Glutamatergic neuron (in vitro differentiated cells): ENCODE measurements at places on chromosomes 12 and 14.
A peak's percentile ranks its signal among the peaks of the same experiment; 100 is the strongest.

DNA sequence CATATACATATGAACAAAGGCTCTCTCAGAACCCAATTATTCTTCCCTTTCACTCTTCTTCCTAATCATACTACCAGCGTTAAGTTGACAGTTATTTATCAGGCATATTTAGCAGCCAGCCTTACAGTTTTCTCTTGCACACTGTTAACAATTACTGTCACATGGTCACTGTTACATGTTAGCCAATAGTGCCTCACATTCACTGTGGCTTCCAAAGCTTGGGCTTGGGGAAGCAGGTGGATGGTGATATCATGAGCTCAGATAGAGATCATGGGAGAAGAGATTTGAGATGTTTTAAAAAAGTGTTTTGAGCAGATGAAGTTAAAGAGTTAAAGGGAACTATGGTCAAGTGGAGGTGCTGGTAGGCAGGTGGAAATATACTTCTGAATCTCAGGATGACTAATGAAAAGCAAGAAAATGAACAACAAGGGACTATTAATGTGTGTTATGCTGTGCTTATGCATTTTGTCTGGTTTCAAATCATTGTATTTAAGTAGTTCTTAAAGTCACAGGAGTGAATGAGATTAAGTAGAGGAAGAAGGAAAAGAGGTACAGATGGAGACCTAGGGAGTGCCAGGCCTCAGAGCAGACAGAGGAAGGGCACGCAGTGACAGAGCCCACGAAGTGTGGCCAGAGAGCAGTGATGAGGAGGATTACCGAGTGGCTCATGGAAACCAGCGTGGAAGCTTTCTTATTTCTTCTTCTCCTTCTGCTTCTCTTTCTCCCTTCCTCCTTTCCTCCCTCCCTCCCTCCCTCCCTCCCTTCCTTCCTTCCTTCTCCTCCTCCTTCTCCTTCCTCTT is 39.6 kb downstream of the BICD1 start:
- no peak overlapping the region for H3K4me3 ChIP-seq
- peaks cover 11% of the 10 kb centered on the region for H3K36me3 ChIP-seq
- H3K27me3 ChIP-seq: peaks cover 6% of the 10 kb centered on the region
- H3K27ac ChIP-seq: no peak overlapping the region

DNA sequence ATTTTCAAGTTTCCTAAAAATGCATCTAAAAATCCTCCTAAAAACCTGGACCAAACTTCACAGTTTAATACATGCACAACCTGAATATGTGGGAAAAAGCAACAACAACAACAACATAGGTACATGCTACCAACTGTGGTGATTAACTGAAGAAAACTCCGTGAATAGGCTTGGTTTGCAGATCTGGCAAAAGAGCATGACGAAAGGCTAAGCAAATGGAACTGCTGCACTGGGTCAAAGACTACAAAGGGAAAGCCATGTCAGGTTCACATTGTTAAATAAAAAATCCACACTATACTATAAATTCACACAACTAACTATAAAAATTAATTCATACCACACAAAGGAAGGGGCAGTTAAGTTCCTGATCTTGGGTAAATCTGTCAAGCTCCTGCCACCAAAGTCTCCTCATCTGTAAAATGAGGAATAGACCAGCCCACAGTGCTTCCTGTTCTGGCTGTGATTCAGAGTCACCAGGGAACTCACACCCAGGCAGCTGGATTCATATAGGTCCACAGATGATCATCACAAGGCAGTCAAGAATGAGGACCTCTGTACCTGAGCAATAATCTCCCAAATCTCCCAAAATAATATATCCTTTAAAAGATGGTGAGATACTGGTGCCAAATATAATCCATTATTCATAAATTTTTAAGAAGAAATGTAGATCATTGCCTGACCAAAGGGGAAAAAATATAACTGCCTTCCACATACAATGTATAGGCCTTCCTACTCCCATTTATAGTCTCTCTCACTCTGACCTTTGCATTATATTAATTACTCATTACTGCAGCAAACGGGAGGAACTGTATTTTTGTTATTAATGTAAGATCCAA is 7.0 kb downstream of the CORO1C start:
- H3K27me3 ChIP-seq: peaks cover 1% of the 10 kb centered on the region
- H3K4me1 ChIP-seq: peaks cover 58% of the 10 kb centered on the region
- no peak overlapping the region for H3K4me3 ChIP-seq
- no peak for DNase-seq

DNA sequence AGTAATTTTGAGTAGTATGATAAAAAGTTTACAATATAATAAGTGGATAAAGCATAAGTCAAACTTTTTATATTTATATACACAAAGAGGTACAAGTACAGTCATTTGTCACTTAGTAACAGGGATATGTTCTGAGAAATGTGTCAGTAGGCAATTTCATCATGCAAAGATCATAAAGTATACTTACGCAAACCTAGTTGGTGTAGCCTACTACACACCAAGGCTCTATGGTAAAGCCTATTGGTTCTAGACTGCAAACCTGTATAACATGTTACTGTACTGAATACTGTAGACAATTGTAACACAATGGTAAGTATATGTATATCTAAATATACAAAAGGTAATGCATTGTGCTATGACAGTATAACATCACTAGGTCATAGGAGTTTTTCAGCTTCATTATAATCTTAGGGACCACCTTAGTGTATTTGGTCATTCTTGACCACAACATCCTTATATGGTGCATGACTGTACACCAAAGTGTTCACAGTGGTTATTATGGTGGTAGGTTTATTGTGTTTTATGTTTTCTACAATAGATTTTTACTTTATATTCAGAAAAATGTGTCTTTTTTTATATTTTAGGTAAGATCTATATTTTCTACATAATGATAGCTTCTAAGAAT is 14.9 kb upstream of the SCFD1 start:
- DNase-seq: no peak
- H3K27me3 ChIP-seq: no peaks in the 10 kb centered on the region
- no peak overlapping the region for H3K27ac ChIP-seq
- no peaks in the 10 kb centered on the region for H3K36me3 ChIP-seq

GRCh38 chr14:60165547-60165876 is 314 bp upstream of the DHRS7 start:
- peaks cover 9% of the 10 kb centered on the region for H3K27me3 ChIP-seq
- H3K36me3 ChIP-seq: no peaks in the 10 kb centered on the region
- H3K4me3 ChIP-seq: peak overlapping the region; percentile 90
- no peak for DNase-seq
- peak overlapping the region; percentile 90 for H3K27ac ChIP-seq
- H3K4me1 ChIP-seq: peaks cover 11% of the 10 kb centered on the region

DNA sequence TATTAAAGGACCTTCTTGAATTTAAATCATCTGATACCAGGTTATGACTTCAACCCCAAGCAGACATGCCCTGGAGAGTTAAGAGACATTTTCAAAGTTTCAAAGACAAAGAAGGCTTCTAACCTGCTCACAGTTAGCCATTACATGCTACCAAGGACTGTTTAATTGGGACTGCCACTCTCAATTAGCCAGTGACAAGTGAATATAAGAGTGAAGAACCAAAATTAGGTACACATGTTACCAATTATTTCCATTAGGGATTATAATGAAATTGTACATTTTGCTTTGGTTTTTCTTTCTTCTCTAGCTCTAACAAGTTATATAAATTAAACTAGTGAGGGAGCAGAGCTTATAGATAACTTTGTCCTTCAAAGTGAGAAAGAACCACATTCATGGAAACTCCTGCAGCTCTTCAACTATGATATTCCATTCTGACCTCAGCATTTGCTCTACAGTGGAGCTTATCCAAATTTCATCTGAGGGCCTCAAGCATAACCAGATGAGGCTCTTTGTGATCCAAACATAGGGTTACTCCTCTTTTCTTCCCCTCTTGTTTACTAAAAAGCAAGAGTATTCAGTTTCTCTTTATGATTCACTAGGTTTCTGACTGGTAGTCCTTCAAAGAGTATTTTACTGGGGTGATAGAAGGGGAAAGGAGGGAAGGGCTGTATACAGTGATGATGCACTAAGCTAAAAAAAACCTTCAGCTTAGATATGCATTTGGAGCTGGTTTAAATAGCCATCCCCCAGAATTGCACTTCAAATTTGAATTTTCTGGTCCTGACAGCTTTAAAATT is 91.3 kb downstream of the DUSP6 start:
- peaks cover 19% of the 10 kb centered on the region for H3K4me1 ChIP-seq
- no peak overlapping the region for H3K27ac ChIP-seq
- no peak overlapping the region for H3K4me3 ChIP-seq
- no peak for DNase-seq
- peaks cover 6% of the 10 kb centered on the region for H3K36me3 ChIP-seq

DNA sequence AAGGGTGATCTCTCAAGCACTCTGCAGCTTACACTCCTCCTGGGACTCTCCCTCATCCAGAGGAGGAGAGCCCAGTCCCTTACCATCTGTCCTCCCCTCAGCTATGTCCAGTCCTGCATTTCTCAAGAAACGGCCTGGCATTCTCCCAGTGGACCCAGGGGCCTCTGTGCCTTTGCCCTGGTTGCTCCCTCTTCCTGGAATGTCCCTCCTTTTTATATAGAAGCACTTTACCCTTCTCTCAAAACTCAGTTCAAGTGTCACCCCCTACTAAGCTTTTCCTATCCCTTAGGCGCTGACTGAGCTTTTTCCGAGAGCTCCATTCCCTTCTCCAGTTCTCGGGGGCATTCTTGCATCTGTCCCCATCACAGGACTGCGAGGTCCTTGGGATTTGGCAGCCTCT is 8.9 kb upstream of the GLRX5 start:
- peaks cover 5% of the 10 kb centered on the region for H3K27me3 ChIP-seq
- no peak for DNase-seq
- H3K4me3 ChIP-seq: peak overlapping the region; percentile 65
- H3K36me3 ChIP-seq: no peaks in the 10 kb centered on the region

- H3K27me3 ChIP-seq: peaks cover 1% of the 10 kb centered on the region
- H3K36me3 ChIP-seq: no peaks in the 10 kb centered on the region
- H3K27ac ChIP-seq: no peak overlapping the region
- DNase-seq: no peak
These were observed 202.2 kb downstream of the KTN1 start for GRCh38 chr14:55782166-55782565.

DNA sequence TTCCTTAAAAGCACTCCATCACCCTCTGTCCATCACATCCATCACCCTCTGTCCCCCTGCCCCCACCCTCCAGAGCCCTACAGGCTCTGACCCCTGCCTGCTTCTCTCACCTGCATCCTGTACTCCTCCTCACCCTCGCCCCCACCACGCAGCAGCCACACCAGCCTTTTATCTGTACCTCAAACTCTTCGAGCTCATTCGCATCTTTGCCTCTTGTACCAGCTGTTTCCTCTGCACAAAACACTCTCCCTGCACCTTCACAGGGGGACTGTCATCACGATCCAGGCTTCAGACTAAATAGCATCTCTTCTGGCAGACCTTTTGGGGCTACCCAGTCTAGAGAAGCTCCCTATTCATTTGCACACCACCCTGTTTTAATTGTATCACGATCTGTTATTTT is 24.1 kb downstream of the TMEM229B start:
- H3K36me3 ChIP-seq: no peaks in the 10 kb centered on the region
- H3K4me3 ChIP-seq: no peak overlapping the region
- DNase-seq: no peak
- H3K27me3 ChIP-seq: peaks cover 2% of the 10 kb centered on the region
- H3K27ac ChIP-seq: no peak overlapping the region

- H3K4me1 ChIP-seq: peaks cover 25% of the 10 kb centered on the region
- H3K27me3 ChIP-seq: peaks cover 2% of the 10 kb centered on the region
- DNase-seq: no peak
- H3K27ac ChIP-seq: no peak overlapping the region
These were observed 4.3 kb downstream of the GRIP1 start for GRCh38 chr12:66674495-66675122.

DNA sequence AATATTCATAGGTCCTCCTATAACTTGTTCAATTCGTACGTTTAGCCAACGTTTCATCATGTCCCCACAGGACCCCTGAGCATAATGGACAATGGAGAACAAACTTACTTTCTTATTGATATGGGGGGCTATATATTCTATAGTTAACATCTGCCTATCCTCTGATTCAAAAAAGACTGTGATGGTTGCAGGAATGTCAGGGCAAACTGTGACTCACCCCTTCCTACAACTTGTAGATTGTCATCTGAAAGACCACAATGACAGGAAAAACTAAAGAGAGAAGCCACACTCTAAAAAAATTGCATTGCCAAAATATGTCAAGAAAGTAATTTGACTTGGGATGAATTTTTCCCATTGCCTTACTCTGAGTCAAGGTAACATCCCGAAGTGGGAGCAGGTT is 50.8 kb downstream of the CATSPERB start:
- no peak overlapping the region for H3K4me3 ChIP-seq
- H3K36me3 ChIP-seq: peaks cover 3% of the 10 kb centered on the region
- no peak for DNase-seq
- H3K27ac ChIP-seq: no peak overlapping the region
- H3K27me3 ChIP-seq: peaks cover 2% of the 10 kb centered on the region

GRCh38 chr14:80428671-80429070 is 217.4 kb upstream of the DIO2 start:
- H3K4me1 ChIP-seq: peaks cover 2% of the 10 kb centered on the region
- no peak for DNase-seq
- no peaks in the 10 kb centered on the region for H3K27me3 ChIP-seq
- no peak overlapping the region for H3K27ac ChIP-seq

DNA sequence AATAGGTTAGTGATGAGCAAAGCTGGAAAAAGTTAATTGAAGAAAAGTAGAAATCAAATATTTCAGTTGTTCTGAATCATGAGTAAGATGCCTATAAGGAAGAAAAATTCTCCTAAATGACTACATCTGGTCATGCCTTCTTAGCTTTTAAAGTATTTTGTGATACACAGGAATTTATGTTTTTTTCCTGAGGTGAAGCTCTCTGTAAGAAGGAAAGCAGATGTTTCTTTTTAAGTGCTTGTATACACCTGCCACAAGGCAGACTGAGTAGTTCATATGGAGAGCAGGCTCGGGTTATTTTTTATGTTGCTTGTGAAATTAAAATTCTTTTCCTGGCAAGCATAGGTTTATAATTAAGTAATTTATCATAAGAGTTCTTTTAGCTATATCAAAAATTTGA is 275.2 kb downstream of the RAD51B start:
- H3K36me3 ChIP-seq: no peaks in the 10 kb centered on the region
- DNase-seq: no peak
- H3K4me1 ChIP-seq: no peaks in the 10 kb centered on the region
- H3K27ac ChIP-seq: no peak overlapping the region
- H3K27me3 ChIP-seq: no peaks in the 10 kb centered on the region
- no peak overlapping the region for H3K4me3 ChIP-seq

DNA sequence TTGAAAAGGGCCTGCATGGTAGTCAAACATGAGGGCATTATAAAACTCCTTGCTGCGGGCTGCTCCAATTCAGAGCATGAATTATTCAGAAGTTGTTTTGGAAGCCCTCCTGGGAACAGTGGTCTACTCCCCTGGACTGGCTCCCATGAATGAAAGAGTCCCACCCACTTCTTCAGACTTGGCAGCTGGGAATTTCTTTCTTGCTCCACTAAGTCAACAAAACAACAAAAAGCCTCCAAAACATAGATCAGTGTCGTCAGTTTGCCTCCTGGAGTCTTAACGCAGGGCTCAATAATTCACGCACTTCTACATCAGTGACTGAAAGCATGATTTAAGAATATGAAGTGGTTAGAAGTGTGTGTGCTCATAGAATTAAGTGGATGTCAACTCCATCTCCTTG is 37.9 kb downstream of the AKAP6 start:
- no peaks in the 10 kb centered on the region for H3K36me3 ChIP-seq
- H3K27ac ChIP-seq: no peak overlapping the region
- no peak for DNase-seq
- peak overlapping the region; percentile 68 for H3K4me3 ChIP-seq
- peaks cover 66% of the 10 kb centered on the region for H3K4me1 ChIP-seq

- no peaks in the 10 kb centered on the region for H3K27me3 ChIP-seq
- H3K27ac ChIP-seq: no peak overlapping the region
- H3K4me3 ChIP-seq: no peak overlapping the region
- H3K4me1 ChIP-seq: no peaks in the 10 kb centered on the region
- H3K36me3 ChIP-seq: no peaks in the 10 kb centered on the region
These were observed 243.3 kb upstream of the CRY1 start for GRCh38 chr12:107336695-107337094.
